ENCODE measurements at places on chromosomes 7 and 10. TPM values are rescaled to one million over a fixed set of nuclear protein-coding genes. Genes with fewer than 3 reads are reported as not detected.

The ANK3 gene
- total RNA-seq, result 1.4 TPM

The VWA2 gene
- not detected for total RNA-seq

The LRRD1 gene
- total RNA-seq, result not detected

The CALML3 gene
- total RNA-seq, result not detected

The CDC14C gene
- not detected for total RNA-seq

The ATP6V0A4 gene
- 0.24 TPM for total RNA-seq

The PPP1R3A gene
- total RNA-seq, result not detected

The ICA1 gene
- total RNA-seq, result 1.6 TPM

The AKR1B15 gene
- total RNA-seq, result 21.6 TPM

The ZNF239 gene
- 2.4 TPM for total RNA-seq

The PDE6C gene
- total RNA-seq, result not detected

Measured in A549 treated with Mapracorat at 1 μM for 4 hours (cell line).